ENCODE measurements at places on chromosomes 5 and 9.

GRCh38 chr9:98375138-98375726 is 119.8 kb upstream of the TBC1D2 start:
- DNase-seq: no peak

DNA sequence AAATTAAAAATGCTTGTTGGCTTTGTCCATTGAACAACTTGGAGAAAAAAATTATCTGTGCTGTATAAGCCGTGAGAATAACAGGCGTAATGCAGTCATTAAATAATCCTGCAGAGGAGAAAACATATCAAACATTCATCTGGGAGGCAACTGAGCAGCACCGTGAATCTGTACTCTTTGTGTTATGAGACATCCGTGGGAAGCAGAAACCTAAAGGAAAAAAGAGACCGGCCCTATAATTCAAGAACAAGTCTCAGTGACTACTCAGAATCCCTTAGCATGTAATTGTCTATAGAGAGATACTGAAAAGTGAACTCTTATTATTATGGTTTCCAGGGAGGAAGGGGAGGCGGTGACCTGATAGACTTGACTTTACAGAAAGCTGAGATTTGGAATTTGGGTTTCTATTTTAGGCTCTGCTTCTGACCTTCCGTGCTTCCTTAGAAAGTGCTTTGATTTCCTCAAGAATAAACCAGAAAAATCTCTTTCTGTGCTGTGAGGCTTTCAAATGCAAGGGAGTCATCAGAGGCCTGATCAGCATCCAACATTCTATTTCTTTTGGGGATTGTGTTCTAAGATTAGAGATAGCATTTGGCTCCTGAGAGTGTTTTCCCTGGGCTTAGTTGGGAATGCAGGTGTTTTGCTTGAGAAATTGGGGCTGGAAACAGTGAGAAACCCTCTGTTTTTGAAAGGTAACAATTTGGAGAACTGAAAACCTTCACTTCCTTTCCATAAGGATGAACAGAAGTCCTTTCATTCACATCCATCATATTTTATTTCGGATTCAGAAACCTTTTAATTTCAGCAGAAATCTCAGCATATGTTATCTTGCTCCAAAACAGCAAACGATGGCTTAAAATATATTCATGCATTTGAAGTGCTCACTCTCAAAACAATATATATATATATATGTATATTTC is 296.7 kb downstream of the CSNK1G3 start:
- DNase-seq: no peak

DNA sequence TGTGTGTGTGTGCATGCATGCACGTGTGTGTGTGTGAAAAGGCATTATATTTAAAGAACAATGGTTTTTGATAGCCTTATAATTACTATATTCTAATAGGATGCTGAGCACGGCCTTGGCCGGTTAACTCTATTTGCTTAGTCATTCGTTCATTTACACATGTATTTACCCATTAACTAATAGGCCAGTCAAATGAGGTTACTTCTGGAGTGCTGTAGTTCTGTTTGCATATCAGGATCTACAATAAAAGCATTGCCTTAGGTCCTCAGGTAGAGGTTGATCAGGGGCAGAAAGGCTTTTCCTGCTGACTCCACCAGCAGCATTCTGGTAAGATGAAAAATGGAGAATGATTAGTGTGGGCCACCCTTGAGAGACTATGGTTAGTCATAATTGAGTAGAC is 219.0 kb downstream of the COMMD10 start:
- DNase-seq: no peak

GRCh38 chr5:145941096-145941447 is 4.7 kb downstream of the SH3RF2 start:
- DNase-seq: no peak

GRCh38 chr5:26669523-26669922 is 368.9 kb downstream of the CDH9 start:
- DNase-seq: no peak

Data from stimulated activated CD8-positive, alpha-beta memory T cell treated with anti-CD3 and anti-CD28 coated beads, Interleukin-15, amount 100 ng/mL, for 4 hours (primary cell).